ENCODE measurements at places on chromosomes 4 and X.

DNA sequence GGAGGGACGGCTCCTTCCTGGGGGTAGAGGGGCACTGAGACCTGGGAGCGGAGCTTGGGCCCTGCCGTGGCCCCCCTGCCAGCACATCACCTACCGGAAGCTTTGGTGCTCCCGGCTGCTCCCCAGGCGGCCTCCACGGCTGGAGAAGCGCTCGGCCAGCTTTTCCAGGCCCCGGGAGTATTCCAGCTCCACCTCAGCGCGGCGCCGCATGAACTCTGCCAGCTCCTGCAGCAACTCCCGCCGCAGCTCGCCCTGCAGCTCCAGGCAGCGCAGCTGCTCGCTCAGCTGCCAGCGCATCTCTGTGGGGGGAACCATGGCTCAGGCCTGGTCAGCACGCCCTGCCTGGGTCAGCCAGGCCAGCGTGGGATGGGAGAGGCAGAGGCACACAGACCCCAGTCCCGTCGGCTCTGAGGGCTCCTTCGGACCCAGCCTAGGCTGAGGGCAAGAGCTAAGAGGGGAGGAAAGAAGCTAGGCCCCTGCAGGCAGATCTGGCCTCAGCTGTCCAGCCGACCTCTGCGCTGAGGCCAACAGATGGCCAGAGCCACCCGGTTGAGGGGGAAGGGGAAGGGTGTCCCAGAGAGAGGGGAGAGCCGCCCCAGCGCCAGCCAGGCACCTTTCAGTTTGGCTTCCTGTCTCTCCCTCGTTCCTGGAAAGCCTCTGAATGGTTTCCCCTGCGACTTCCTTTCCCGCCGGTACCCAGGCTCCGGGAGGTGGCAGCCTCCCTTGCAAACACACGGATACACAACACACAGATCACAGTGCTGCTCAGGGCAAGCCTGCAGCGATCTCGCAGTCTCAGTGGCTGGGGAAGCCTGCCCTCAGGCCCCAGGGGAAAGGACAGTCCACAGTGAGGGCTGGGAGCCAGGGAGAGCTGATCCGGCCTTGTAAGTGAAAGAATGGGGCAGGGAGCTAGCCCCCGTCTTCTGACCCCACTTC, 4.3 kb downstream of the ARHGAP4 start:
- H3K4me1 ChIP-seq, result peaks cover 13% of the 10 kb centered on the region
- peak overlapping the region; percentile 36 for H3K27ac ChIP-seq
- H3K36me3 ChIP-seq, result no peaks in the 10 kb centered on the region
- no peak for ATAC-seq

DNA sequence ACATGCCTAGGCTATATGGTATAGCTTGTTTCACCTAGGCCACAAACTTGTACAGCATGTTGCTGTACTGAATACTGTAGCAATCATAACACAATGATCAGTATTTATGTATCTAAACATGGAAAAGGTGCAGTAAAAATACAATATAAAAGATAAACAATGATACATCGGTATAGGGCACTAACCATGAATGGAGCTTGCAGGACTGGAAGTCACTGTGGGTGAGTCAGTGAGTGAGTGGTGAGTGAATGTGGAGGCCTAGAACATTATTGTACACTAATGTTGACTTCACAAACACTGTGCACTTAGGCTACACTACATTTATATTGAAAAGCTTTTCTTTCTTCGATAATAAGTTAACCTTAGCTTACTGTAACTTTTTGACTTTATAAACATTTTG, 45.6 kb upstream of the ANK2 start:
- no peak overlapping the region for H3K4me3 ChIP-seq
- H3K4me1 ChIP-seq, result no peaks in the 10 kb centered on the region
- no peaks in the 10 kb centered on the region for H3K27me3 ChIP-seq

DNA sequence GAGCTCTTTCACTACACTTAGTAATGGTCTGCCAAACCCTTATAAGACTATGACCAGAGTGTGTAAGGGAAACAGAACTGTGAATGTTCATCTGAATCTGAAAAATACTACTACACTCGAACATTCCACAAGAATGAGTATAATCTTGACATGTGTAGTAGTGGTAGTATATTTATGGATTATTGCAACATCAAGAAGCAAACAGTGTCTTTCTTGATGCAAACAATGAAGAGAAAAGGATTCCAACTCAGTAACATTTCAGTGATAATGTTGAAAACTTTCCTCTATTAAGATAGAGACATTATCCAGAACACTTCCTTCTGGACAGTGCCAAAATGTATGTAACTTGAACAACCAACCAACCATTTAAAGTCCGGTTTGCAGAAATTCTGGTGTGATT, 394.7 kb upstream of the CPEB2 start:
- no peak for ATAC-seq
- no peak overlapping the region for H3K4me3 ChIP-seq
- H3K27ac ChIP-seq, result no peak overlapping the region
- no peaks in the 10 kb centered on the region for H3K27me3 ChIP-seq
- no peaks in the 10 kb centered on the region for H3K4me1 ChIP-seq
- no peaks in the 10 kb centered on the region for H3K36me3 ChIP-seq

GRCh38 chr4:22969287-22969896, 276.7 kb downstream of the GBA3 start:
- H3K27me3 ChIP-seq, result no peaks in the 10 kb centered on the region
- no peak overlapping the region for H3K27ac ChIP-seq
- no peak for ATAC-seq
- H3K36me3 ChIP-seq, result no peaks in the 10 kb centered on the region
- H3K4me1 ChIP-seq, result no peaks in the 10 kb centered on the region

- H3K27me3 ChIP-seq, result no peaks in the 10 kb centered on the region
- H3K27ac ChIP-seq, result no peak overlapping the region
- no peak for ATAC-seq
- no peak overlapping the region for H3K4me3 ChIP-seq
- peaks cover 6% of the 10 kb centered on the region for H3K36me3 ChIP-seq
- H3K4me1 ChIP-seq, result no peaks in the 10 kb centered on the region
These were observed 155.6 kb downstream of the BMPR1B start for GRCh38 chr4:94913316-94913715.

GRCh38 chr4:53702334-53703266, 111.3 kb upstream of the LNX1 start:
- peak; percentile 88 for ATAC-seq
- H3K4me3 ChIP-seq, result no peak overlapping the region
- peak overlapping the region; percentile 70 for H3K27ac ChIP-seq
- H3K36me3 ChIP-seq, result no peaks in the 10 kb centered on the region
- no peaks in the 10 kb centered on the region for H3K4me1 ChIP-seq
- no peaks in the 10 kb centered on the region for H3K27me3 ChIP-seq

GRCh38 chr4:100849319-100849718, 331.5 kb upstream of the EMCN start:
- H3K27me3 ChIP-seq, result no peaks in the 10 kb centered on the region
- H3K4me3 ChIP-seq, result no peak overlapping the region
- no peak overlapping the region for H3K27ac ChIP-seq
- H3K36me3 ChIP-seq, result no peaks in the 10 kb centered on the region

- no peak for ATAC-seq
- H3K27me3 ChIP-seq, result no peaks in the 10 kb centered on the region
- no peak overlapping the region for H3K27ac ChIP-seq
- H3K4me3 ChIP-seq, result no peak overlapping the region
These were observed 48.2 kb upstream of the SPANXN1 start for GRCh38 chrX:145199078-145199477.

DNA sequence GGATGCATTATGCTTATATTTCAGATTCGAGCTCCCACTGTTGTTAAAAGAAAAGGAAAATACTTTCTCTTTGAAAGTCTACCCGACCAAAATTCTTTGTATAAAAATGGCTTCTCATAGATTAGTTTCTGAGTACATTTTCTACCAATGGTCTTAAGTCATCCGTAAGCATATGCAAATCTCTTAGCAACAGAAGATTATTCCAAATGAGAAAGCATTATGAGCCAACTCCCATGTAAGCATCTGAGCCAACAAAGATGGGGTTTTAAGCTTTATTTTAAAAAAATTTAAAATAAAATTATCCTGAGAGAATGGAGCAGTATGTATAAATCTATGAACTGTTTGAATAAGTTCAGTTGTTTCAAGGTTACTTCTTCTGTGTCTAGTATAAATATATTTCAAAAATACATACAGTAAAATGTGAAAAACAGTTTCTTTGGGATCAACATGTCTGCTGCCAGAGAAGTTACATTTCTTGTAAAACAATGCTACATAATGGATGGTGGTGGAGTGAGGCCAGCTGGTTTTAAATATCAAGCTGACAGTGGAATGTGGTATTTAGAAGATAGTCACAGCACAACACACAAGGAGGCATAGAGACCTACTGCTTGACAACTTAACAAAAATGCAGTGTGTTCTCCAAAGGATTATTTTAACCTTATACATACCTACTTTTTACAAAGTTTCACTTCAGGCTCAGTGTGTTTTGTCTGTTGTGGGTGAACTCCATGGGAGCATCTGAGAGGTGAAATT, 199.5 kb upstream of the DIPK2B start:
- H3K27me3 ChIP-seq, result no peaks in the 10 kb centered on the region
- no peak for ATAC-seq

- ATAC-seq, result no peak
- H3K36me3 ChIP-seq, result no peaks in the 10 kb centered on the region
- H3K27ac ChIP-seq, result no peak overlapping the region
- no peak overlapping the region for H3K4me3 ChIP-seq
- H3K27me3 ChIP-seq, result no peaks in the 10 kb centered on the region
These were observed 16.4 kb downstream of the BANK1 start for GRCh38 chr4:101806914-101807313.

DNA sequence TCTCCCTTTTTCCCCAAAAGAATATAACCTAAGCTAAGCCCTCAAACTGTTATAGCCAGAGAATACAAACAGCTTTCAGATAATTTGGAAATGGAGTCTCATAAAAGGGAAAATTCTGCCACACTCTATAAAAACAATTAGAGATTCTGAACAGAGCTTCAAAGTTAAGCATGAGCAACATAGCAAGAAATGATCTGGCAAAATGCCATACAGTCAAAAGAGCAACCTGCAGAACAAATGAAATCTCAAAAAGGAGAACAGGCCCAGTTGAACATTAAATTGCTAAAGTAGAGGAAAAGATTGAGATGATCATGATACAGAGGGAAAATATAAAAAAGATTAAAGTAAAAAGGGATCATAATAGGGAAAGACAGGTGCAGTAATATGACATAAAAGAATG, 250.5 kb downstream of the TLL1 start:
- no peaks in the 10 kb centered on the region for H3K36me3 ChIP-seq
- no peak overlapping the region for H3K27ac ChIP-seq
- H3K27me3 ChIP-seq, result no peaks in the 10 kb centered on the region
- no peak for ATAC-seq

DNA sequence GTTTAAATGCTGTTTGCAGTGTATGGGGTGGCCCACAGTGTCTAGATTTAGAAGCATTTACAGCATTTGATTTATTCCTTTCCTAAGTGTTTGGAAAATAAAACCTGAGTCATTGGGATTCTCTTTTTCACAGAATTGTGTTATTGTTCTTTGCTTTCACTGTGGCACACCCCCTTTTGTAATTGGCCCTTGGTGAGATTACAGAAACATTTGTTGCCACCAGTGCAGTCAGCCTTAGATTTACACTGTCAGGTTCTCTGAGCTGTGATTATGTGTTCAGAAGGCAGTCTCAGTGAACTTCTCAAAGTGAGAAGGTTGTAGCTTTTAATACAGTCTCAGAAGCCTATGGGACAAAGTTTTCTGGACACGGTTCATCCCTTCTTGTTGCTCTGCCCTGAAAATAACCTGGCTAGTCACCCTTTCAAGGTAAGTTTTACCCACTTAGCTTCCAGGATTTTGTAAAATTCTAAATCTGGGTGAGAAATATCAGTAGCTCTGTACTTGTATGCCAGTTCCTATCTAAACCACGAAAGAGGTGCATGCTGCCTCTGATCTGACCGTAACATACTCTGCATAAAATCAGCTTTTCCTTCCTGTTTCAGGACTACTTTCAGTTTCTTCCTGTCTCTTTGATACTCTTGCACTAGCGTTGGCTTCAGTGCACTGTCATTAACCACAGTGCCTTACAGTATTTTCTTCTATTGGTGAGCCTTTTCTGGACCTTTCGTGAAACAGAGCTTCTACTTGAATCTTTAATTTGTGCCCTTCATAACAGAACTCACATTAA, 12.6 kb downstream of the RUFY3 start:
- peaks cover 42% of the 10 kb centered on the region for H3K4me1 ChIP-seq
- peak; percentile 60 for ATAC-seq
- H3K36me3 ChIP-seq, result no peaks in the 10 kb centered on the region
- H3K4me3 ChIP-seq, result peak overlapping the region; percentile 57
- H3K27me3 ChIP-seq, result no peaks in the 10 kb centered on the region

GRCh38 chr4:40016007-40016406, 38.3 kb upstream of the PDS5A start:
- no peak overlapping the region for H3K4me3 ChIP-seq
- H3K4me1 ChIP-seq, result no peaks in the 10 kb centered on the region
- H3K36me3 ChIP-seq, result no peaks in the 10 kb centered on the region
- H3K27me3 ChIP-seq, result no peaks in the 10 kb centered on the region
- H3K27ac ChIP-seq, result no peak overlapping the region

GRCh38 chrX:29826742-29827141, 388.6 kb upstream of the MAGEB2 start:
- H3K4me1 ChIP-seq, result no peaks in the 10 kb centered on the region
- H3K4me3 ChIP-seq, result no peak overlapping the region
- no peaks in the 10 kb centered on the region for H3K36me3 ChIP-seq
- H3K27me3 ChIP-seq, result no peaks in the 10 kb centered on the region

GRCh38 chr4:18012134-18012806, 9.3 kb downstream of the LCORL start:
- H3K27me3 ChIP-seq, result no peaks in the 10 kb centered on the region
- no peaks in the 10 kb centered on the region for H3K36me3 ChIP-seq
- H3K4me3 ChIP-seq, result no peak overlapping the region
- no peak overlapping the region for H3K27ac ChIP-seq

GRCh38 chrX:119381349-119381944, 17.7 kb upstream of the SLC25A43 start:
- no peak overlapping the region for H3K27ac ChIP-seq
- no peaks in the 10 kb centered on the region for H3K4me1 ChIP-seq
- no peaks in the 10 kb centered on the region for H3K27me3 ChIP-seq
- no peak for ATAC-seq
- no peak overlapping the region for H3K4me3 ChIP-seq
- no peaks in the 10 kb centered on the region for H3K36me3 ChIP-seq

GRCh38 chr4:25913056-25913850, 767 bp upstream of the SMIM20 start:
- peak; percentile 20 for ATAC-seq
- peak overlapping the region; percentile 21 for H3K27ac ChIP-seq
- peaks cover 25% of the 10 kb centered on the region for H3K4me1 ChIP-seq
- H3K4me3 ChIP-seq, result peak overlapping the region; percentile 75
- H3K27me3 ChIP-seq, result no peaks in the 10 kb centered on the region
- no peaks in the 10 kb centered on the region for H3K36me3 ChIP-seq

DNA sequence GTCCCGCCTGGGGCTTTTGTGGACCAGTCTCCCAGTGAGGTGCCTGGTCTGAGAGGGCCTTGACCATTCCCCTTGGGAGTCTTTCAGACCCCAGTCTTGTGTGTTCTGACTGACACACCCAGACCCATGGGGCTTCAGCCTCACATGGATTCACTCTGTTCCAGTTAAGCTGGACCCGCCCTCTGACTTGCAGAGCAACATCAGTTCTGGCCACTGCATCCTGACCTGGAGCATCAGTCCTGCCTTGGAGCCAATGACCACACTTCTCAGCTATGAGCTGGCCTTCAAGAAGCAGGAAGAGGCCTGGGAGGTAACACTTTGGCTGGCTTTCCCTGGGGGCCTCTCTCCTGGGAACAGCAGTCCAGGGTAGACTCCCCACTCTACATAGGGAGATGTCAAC, 6.8 kb downstream of the IL9R start:
- no peaks in the 10 kb centered on the region for H3K27me3 ChIP-seq
- H3K4me3 ChIP-seq, result no peak overlapping the region
- no peak for ATAC-seq
- no peaks in the 10 kb centered on the region for H3K36me3 ChIP-seq
- no peak overlapping the region for H3K27ac ChIP-seq
- no peaks in the 10 kb centered on the region for H3K4me1 ChIP-seq

Data from gastroesophageal sphincter (tissue), 4 donors.